ENCODE measurements at places on chromosomes 5 and 9.

- DNase-seq = no peak
Observed at GRCh38 chr5:39928709-39929108, 503.9 kb upstream of the DAB2 start.

DNA sequence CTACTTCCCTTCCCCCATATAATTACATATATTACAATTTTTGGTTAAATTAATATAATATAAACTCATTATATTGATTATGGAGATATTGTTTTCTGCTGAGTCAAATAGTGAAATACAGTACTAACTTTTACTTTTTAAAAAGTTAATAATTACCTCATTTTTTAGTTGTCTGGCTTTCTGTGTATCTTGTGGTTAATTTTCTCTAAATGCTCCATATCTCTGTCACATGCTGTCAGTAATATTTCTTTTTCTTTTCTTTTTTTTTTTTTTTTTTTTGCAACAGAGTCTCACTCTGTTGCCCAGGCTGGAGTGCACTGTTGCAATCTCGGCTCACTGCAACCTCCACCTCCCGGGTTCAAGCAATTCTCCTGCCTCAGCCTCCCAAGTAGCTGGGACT is 23.2 kb downstream of the STX17 start:
- DNase-seq = no peak

DNA sequence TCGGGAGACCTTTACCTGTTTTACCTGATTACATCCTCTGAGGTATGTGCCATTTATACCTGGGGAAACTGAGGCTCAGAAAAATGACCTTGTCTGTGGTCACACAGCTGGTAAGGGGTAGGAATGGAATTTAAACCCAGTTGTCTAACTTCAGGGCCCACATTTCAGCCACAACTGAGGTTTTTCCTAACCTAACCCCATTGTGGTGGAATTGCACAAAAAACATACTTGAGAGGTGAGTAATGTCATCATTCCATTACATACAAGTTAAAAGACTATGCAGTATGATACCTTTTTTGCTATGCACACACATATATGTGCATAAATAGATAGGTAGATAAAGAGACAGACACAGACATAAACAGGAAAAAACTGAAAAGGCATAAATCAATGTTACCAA is 14.1 kb downstream of the FGF1 start:
- DNase-seq = no peak

DNA sequence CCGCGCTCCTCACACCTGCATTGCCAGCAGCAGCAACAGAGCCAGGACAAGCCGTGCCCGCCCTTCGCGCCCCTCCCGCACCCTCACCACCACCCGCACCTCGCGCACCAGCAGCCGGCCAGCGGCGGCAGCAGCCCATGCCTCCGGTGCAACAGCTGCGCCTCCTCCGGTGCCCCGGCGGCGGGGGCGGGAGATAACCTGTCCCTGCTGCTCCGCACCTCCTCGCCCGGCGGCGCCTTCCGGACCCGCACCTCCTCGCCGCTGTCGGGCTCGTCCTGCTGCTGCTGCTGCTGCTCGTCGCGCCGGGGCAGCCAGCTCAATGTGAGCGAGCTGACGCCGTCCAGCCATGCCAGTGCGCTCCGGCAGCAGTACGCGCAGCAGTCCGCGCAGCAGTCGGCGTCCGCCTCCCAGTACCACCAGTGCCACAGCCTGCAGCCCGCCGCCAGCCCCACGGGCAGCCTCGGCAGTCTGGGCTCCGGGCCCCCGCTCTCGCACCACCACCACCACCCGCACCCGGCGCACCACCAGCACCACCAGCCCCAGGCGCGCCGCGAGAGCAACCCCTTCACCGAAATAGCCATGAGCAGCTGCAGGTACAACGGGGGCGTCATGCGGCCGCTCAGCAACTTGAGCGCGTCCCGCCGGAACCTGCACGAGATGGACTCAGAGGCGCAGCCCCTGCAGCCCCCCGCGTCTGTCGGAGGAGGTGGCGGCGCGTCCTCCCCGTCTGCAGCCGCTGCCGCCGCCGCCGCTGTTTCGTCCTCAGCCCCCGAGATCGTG is 517 bp downstream of the KCNN2 start:
- DNase-seq = no peak

DNA sequence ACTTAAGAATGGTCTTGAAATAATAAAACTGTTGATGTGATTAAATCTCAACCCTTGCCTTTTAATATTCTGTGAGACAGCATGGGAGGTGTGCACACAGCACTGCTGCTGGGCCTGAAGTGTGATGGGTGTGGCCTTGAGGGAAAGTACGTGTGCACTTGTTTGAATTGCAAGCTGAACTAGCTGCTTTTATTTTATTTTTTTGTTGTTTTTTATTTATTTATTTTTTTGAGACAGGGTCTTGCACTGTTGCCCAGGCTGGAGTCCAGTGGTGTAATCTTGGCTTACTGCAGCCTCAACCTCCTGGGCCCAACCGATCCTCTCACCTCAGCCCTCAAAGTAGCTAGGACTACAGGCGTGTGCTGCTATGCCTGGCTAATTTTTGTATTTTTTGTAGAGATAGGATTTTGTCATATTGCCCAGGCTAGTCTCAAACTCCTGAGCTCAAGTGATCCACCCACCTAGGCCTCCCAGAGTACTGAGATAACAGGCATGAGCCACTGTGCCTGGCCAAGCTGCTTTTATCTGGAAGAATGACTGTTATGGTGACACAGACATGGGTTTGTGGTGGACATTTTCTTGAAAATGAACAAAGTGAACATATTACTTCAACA is 58.9 kb downstream of the GPR107 start:
- no peak for DNase-seq

DNA sequence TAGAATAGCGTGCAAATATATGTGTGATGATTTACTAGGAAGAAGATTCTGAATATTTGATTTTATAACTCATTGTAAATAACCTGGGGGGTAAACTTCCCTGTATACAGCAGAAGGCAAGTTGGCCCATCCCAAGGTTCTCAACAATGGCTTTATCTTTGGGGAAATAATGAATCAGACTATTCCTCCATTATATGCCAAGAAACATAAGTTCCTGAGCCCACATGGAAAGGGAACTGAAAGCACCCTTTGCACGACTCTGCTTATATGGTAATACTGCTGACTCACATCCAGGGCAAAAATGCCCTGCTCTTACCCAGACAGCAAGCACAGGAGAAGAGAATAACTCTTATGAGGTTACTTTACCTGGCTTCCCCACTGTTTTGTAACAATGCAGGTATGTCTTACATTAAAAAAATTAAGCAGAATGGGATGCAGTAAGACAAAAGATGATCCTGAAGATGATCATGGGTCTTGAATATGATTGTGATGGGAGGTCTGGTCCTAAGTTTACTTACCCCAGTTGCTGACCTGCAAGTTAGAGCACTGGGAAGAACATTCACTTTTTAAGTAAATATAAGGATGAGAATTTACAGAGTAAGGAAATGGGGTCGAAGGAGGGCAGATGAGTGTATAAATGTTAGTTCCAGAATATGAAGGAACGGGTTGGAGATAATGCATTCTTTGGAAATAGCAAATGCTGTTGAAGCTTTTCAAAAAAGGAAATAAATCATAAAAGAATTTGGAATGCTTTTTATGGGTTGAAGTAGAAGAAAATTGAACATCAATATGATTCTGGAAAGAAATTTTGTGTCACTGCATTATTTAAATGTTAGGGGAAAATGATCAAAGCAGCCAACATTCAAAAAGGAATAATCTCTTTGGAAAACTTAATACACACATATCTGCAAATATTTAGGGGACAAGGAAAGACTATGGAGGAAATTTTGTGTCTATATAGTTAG is 428.4 kb upstream of the MPDZ start:
- DNase-seq = no peak

DNA sequence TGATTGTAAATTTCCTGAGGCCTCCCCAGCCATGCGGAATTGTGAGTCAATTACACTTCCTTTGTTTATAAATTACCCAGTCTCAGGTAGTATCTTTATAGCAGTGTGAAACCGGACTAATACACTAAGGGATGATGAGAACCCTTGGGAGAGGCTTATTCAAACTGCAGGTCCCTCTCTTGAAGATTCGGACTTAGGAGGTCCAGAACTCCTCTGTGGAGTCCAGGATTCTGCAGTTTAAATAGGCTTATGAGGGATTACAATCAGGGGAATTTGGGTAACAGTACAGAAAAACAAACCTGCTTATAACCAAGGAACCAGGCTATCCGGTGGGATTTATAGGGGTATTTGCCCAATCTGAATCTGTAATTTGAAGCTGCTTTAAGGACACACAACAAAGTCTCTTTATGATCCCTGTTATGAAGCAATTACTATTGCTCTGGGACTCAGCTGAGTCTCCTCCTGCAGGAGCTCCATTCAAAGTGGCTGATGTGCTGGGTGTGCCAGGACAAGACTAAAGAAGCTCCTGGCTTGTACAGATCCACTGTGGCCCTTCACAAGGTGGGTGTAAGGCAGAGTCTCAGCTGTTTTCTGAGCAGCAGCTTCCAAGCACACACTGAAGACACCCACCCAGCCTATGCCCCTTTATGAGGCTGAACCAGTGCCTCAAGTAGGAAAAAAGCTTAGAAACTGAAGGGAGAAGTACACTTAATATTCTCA is 41.8 kb upstream of the LHFPL2 start:
- DNase-seq = no peak

DNA sequence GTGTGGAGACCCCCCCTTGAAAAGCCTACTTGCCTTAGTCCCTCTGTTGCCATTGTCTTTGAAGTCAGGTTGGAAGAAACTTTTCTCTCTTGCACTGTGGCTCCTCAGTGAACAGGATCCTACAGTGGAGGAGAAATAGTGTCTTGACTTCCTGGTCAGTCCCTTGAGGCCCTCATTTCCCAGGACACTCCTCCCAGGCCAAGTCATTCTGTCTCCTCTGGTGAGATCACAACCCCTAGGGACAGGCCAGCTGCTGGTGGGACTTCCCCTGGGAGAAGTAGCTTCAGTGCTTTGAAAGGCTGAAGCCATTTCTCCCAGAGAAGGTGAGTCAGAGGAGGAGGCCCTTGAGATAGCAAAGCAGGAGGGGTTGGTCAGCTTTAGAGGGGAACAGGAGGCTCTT is 10.1 kb upstream of the GRIA1 start:
- no peak for DNase-seq

DNA sequence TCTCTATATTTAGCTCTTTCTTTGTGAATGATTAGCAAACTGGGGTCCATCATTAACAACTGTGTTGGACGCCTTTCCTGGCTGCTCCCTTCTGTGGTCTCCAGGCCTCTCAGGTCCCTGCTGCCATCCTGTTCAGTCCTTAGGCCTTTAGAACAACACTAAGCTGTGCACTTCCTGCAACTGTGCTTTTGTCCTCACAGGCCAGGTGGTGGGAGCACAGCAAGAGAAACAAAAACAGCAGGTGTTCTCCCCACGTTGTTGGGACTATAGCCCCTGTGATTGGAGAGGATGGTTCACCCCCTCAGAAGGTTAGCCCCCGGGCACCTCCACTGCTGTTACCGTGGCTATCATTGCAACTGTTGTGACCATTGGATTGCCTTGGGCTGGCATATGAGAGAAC is 41.7 kb upstream of the CLINT1 start:
- no peak for DNase-seq

DNA sequence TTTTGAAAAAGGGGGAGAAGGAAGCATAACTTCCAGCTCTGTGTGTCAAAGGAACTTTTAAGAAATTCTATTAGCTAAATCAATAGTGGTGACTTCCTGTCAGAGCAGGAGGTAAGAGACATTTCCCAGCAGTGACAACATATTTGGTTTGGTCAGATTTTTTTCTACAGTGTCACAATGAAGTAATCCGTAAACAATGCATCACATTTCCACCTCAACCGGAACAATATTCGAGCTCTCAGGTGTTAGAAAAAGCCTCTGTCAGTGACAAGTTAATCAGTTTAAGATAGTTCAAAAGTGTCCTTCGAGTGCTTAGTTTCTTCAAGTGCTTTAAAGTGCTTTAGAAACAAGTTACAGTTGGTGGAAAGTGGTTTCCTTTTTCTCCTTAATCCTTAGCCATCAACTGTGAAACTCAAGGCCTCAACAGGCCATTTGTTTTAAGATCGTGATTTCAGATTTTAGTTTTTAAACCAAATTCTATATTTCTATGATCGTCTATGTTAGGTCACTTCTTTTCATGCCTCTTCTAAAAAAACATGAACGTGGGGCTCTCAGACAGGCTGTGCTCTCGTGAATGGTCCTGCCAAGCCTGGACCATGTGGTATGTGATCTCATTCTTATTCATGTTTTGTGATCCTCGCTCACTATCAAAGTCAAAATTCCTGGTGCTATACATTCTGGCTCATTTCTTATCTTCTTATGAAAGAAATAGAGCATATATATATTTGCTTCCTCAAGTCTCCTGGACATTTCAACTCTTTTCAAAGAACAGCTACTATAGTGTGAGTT is 181.9 kb upstream of the HMHB1 start:
- DNase-seq = no peak

GRCh38 chr5:168916266-168916665 is 337.1 kb upstream of the PANK3 start:
- peak; percentile 72 for DNase-seq

DNA sequence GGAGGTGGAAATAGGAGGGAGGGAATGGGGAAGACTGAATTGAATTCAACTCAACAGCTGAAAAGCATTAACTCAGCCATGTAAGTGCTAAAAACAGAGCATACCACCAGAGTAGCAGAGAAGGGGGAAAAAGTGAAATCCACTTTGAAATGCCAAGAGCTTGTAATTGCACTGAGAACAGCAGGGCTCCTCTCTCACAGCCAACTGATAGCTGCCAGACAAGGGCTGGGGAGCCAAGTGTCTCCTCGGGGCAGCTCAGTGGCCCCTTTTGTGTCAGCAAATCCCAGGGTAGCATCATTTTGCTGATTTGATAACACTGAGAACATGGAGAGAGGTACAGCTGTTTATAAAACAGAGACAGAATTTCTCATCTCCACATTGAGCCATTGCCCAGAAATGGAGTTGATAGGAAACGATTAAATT is 182.5 kb downstream of the FRMD3 start:
- DNase-seq = no peak

DNA sequence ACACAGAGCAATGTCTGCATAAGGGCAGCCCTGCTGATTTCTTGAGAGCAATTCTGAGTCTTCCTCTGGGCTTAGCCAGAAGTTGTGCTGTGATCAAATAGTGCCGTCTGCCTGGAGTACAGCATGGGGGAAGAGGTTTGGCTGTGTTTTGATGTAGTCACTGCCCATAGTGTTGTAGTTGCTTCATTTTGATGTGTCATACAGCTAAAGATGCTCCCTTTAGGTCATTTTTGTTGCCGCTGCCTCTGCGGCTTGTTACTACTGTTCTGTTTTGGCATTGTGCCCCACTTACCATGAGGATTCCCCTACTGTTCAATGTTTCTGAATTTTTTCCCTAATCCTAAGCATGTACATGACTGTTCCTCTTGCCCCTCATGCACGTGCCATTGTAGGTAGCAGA is 23.0 kb downstream of the SLC36A1 start:
- DNase-seq = no peak

GRCh38 chr5:34062419-34062818 is 19.4 kb upstream of the C1QTNF3 start:
- no peak for DNase-seq

- DNase-seq = no peak
Observed at GRCh38 chr9:116491219-116491618, 195.9 kb upstream of the TRIM32 start.

Measured in sciatic nerve (tissue), 2 donors.